Cerebellar nuclear complex (tissue), 1 donor: ENCODE measurements at places on chromosomes 1 and 21.

- DNase-seq = no peak
Observed at GRCh38 chr1:78919150-78919549, 87.4 kb downstream of the ADGRL4 start.

- DNase-seq = no peak
Observed at GRCh38 chr1:28537457-28538199, 15.3 kb upstream of the TRNAU1AP start.

DNA sequence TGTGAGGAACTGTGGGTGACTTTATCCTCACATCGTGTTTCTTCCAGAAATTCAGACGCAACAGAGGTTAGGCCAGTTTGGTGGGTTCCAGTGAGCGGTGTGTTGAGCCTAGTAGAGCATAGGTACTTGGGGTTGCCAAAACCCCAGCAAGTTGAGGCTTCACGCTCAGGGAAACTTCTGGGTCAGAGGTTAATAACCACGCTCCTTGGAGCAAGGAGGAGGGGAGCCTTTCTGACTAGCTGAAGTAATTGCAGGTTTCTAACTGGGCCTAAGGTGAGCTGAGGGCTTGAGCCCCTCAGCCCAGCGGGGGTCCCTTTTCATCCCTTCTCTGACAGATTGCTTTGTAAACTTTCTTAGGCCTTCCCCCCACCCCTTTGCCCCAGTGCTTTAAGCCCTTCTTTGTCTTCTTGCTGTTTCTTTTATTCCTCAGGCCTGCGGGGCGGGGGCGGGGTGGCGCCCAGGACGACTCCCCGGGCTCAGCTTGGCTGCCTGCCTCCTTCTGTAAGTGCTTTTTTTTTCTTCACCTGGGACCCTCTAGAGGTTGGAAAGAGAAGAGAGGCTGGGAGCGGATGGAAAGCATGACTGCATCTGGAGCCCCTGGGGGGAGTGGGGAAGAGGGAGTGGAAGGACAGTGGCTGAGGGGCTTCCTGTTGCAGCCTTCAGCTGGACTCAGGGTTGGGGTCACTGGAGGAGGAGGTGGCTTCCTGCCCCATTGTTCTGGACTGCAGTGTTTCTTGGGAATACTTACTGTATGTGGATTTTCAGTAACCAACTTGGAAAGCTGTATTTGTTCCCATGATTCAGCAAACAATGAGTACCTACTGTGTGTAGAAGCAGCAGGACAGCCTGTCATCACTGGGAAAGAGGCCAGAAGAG, 1.3 kb upstream of the ZNF436 start:
- no peak for DNase-seq

DNA sequence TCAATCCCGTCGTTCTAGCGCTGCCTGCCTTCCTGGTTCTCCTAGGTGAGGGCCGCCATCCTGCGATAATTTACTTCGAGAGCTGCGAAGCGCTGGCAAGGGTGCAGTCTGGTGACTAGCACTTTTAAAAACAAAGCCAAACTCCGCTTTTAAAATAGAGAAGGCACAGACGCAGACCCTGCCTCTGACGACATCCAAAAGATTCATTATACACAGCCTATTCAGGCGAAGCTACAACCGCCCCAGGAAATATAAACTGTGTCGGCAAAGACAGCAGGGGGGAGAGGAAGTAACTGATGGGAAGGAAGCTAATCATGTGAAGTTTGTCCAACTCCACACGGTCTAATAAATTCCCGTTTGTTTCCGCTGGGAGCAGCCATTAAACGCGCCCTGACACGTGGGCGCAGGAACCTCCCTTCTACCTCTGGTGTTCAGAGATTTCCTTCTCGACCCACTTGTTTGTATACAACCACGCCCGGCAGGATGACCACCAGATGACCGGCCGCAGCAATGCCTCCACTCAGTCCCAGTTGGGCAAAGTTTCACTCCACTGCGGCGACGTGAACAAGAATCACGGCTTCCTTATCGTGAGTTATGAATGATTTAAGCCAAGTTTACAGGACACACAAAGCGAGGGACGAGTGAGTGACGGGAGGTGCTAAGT, 1.3 kb downstream of the GNG12 start:
- DNase-seq = no peak

DNA sequence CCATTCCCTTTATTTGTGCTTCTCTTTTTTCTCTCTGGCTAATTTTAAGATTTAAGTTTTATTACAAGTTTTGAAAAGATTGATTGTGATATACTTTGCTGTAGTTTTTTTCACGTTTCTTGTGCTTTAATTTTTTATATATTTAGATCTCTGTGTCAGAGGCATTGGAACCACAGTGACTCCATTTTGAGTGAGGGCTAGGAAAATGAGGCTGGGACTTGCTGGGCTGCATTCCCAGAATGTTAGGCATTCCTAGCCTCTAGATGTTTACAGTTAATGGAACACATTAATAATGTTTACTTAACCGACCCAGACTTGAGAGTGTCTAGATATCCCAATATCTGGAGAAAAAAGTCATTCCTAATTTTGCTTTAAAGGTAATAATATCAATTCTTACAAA, 939.4 kb downstream of the BRINP3 start:
- DNase-seq = no peak

- DNase-seq = no peak
Observed at GRCh38 chr1:87108228-87108627, 193.8 kb downstream of the HS2ST1 start.

DNA sequence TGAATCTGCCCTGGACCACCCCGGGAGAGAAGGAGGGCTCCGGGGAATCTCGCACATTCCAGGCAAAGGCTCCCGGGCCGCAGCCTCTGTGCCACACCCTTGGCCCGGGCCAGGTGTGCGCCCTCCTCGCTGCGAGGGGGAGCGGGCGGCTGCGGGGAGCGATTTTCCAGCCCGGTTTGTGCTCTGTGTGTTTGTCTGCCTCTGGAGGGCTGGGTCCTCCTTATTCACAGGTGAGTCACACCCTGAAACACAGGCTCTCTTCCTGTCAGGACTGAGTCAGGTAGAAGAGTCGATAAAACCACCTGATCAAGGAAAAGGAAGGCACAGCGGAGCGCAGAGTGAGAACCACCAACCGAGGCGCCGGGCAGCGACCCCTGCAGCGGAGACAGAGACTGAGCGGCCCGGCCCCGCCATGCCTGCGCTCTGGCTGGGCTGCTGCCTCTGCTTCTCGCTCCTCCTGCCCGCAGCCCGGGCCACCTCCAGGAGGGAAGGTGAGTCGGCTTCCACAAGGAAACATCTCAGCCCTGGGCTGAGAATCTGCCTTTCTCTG, at the start of gene LAMC2:
LAMC2 (plus strand) TSS at position 324 of the 550 bp plus-strand sequence; CDS start at position 413, 89 bp downstream.
- no peak for DNase-seq

- no peak for DNase-seq
Observed at GRCh38 chr1:6891781-6892579, 106.7 kb downstream of the CAMTA1 start.

- DNase-seq = no peak
Observed at GRCh38 chr1:50179639-50180038, 70.9 kb downstream of the ELAVL4 start.

DNA sequence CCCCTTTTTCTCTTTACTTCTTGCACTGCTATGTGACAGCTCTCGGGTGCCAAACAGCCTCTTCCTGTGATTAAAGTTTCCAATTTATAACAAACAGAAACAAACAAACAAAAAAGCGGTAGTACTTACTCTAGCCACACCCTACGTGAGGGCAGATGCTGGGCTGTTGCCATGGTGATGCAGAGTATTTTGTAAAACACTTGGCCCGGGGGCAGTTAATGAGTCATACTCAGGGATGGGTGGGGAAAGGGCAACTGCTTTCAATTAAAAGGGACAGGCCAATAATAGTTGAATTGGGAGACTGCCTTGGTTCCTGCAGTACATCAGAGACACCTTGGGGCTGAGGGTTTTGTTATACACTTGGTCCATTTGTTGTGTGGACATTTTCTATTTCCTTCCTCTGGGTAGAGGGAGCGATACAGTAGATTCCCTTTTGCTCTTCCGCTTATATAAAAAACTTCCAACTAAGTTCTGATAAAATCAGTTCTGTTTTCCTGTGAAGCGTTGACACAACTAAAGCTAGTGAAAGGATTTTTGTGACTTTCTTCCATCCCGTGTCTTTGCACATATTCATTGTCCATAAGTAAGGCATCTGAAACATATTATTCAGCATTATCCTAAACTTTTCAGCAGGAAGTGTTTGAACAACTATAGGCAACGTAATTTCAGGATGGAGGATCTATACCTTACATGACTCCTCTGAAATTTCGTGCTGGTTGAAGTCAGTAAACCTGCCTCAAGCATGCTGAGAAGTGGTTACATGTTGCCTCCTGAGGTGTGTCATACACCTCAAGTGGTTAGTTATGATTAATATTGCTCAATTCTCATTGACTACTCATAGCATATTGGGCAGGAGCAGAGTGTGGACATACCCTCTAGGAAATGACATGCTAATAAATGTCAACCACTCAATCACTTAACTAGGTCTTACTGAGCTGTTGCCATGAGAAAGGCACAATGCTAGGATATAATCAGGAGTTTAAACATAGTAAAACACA, 36.7 kb upstream of the THEM4 start:
- DNase-seq = no peak

DNA sequence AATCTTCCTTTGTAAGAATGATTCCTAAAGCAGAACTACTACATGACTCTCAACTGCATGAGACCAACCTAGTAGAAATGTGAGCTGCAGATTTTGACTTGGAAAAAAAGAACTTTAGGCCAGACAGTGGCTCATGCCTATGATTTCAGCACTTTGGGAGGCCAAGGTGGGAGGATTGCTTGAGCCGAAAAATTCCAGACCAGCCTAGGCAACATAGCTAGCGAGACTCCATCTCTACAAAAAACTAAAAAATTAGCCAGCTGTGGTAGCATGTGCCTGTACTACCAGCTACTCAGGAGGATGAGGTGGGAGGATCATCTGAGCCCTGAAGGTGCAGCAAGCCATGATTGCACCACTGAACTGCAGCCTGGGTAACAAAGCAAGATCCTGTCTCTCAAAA, 24.7 kb upstream of the ITLN2 start:
- no peak for DNase-seq

DNA sequence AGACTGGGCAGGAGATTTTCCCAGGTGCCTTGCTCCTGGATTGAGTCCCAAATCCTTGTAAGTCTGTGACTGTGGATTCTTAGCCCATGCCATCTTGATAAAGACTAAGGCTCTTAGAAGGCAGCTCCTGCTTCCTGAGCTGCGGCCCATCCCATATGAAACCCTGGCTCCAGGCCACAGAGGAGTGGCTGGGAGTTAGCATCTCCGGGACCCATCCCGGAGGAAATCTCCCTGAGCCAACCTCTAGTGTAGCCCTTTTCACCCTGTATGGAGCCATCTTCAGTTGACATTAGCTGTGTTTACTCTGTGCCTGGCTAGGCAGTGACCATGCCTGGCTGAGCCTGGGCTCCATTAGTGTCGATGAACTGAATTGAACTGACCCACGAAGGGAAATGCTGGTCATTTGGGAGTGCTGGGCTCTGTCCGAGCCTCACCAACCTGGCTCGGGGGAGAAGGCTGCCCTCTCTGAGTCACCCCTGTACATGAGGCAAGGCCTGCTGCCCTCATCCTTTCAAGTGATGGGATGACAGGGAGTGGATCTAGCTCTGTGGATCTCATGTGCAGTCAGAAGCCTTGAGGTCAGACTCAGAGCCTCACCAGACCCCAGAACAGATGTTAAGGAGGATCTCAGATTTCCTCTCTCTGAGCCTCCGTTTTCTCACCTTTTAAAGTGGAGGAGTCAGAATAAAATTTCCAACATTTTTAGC, 37.5 kb downstream of the LGR6 start:
- no peak for DNase-seq

GRCh38 chr1:19254416-19254815, 2.8 kb downstream of the MRTO4 start:
- no peak for DNase-seq

- DNase-seq = no peak
Observed at GRCh38 chr1:9626201-9626608, 25.3 kb upstream of the PIK3CD start.

GRCh38 chr1:8266436-8267165, 51.3 kb upstream of the SLC45A1 start:
- no peak for DNase-seq

GRCh38 chr1:211724687-211725196, 49.3 kb upstream of the NEK2 start:
- DNase-seq = no peak

DNA sequence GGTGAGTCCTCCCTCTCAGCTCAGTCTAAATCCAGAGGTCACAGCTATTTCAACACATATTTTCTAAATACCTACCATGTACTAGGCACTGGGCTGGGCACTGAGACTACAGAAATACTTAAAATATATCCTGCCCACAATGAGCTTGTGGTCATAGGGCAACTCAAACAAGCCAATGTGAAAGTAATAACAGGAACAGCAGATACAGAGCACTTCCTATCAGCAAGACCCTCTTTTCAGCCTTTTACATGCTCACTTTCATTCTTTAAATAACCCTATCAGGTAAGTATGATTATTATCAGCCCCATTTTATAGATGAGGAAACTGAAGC, 71.9 kb downstream of the CD34 start:
- no peak for DNase-seq

DNA sequence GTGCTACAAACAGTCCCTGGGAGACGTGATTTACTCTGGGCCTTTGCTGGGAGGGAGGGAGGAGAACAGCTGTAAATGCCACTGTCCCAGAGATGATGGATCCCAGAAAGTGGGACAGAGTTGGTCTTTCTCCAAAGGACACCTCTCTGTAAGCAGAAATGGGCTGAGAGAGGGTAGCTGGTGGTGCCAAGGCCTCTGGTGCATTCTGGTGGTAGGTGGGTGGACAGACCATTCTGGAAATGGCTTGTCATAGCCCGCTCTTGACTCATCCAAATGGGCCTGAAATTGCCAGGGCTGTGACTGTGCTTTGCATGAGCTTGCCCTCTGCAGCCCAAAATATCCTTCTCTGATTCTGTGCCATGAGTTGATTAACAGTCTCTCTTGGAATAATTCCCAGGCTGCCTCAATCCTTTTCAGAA, 36.1 kb downstream of the CCDC185 start:
- DNase-seq = no peak

DNA sequence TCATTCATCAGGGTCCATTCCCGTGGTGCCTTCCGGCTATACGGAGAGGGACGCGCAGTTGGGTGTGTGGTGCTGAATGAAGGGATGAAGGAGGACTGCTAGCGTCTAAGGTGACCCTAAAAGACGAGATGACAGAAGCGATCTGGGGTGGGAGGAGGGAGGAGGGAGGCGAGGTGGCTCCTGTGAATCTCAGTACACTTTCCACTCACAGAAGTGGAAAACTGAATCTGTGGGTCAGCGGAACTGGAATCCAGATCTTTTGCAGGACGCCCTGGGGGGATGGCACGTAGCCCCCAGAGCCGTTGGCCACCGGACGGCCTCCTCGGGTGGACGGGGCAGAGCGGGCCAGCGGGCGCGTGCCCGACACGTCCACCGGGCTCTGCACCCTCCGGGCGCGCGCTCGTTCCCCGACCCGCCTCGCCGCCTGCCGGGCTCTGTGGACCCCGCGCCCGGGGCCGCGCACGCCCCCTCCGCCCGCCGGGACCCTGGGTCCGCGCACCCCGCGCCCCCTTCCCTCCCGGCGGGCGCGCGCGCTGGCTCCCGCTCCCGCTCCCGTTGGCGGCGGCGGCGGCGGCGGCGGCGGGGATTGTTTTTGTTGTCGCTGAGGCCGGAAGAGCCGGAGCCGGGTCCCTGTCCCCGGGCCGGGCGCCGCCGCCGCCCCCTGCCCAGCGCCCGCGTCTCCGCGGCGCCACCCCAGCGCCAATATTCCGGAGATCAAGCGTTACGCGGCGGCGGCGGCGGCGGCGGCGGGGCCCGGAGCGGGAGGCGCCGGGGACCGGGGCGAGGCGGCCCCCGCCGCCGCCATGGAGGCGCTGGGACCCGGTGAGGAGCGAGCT, at the start of gene AGO4:
AGO4 (plus strand) TSS at position 403 of the 836 bp plus-strand sequence; CDS start at position 804, 401 bp downstream.
- DNase-seq = no peak

- DNase-seq = no peak
Observed at GRCh38 chr1:179637211-179637860, 45.7 kb downstream of the TDRD5 start.

GRCh38 chr21:34934350-34934749, 114.8 kb downstream of the RUNX1 start:
- no peak for DNase-seq

- DNase-seq = peak; percentile 25
Observed at GRCh38 chr1:37471345-37472231, 2.8 kb upstream of the ZC3H12A start.
